ENCODE measurements at places on chromosomes 6 and 20. TPM values are rescaled to one million over a fixed set of nuclear protein-coding genes. Genes with fewer than 3 reads are reported as not detected.

Gene CDS2
- 78.7 TPM for total RNA-seq

GRCh38 chr6:38175786-38176185 is 356.3 kb downstream of the ZFAND3 start:
- no peaks in the 10 kb centered on the region for H3K4me1 ChIP-seq
- no peak for DNase-seq
- no peaks in the 10 kb centered on the region for H3K27me3 ChIP-seq
- H3K4me3 ChIP-seq = no peak overlapping the region

- peaks cover 4% of the 10 kb centered on the region for H3K4me1 ChIP-seq
- no peak overlapping the region for H3K4me3 ChIP-seq
- H3K27ac ChIP-seq = peak overlapping the region; percentile 78
- H3K36me3 ChIP-seq = no peaks in the 10 kb centered on the region
- peak; percentile 74 for DNase-seq
Measured at GRCh38 chr6:32092760-32093497, 16.2 kb downstream of the TNXB start.

GRCh38 chr6:151252634-151253033 is 12.9 kb downstream of the AKAP12 start:
- H3K4me3 ChIP-seq = no peak overlapping the region
- no peak for DNase-seq
- no peaks in the 10 kb centered on the region for H3K27me3 ChIP-seq
- no peaks in the 10 kb centered on the region for H3K4me1 ChIP-seq

- H3K36me3 ChIP-seq = no peaks in the 10 kb centered on the region
- H3K27ac ChIP-seq = no peak overlapping the region
- no peak overlapping the region for H3K4me3 ChIP-seq
- no peak for DNase-seq
Measured at GRCh38 chr6:103379272-103379671, 1480.4 kb downstream of the HACE1 start.

DNA sequence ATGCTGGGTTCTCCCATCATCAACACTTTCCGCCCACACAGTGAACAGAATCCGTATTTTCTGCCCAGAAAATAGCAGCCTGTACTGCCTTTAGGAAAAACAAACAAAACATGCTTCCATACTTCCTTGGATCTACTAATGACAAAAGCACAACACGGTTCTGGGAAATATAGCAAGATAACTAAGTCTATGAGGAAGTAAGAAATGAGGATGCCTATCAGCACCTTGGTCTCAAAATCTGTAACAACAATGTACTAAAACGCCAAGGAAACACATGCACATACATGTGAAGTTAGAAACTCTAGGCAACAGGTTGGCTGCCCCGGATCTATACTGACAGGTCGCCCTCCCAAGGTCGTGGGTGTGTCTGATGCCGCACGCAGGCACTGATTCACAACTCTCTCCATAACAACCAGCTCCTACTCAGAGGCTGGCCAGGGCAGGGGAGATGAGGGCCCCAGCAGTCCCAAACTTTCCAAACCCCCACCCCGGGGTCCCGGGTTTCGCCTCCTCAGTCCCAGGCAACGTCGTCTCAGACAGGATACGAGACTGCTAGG is 710 bp downstream of the BTBD9 start:
- no peak for DNase-seq
- H3K36me3 ChIP-seq = no peaks in the 10 kb centered on the region
- H3K4me3 ChIP-seq = peak overlapping the region; percentile 24

GRCh38 chr20:44618318-44618731 is 33.2 kb downstream of the ADA start:
- no peaks in the 10 kb centered on the region for H3K27me3 ChIP-seq
- H3K36me3 ChIP-seq = peaks cover 1% of the 10 kb centered on the region
- H3K4me3 ChIP-seq = no peak overlapping the region
- H3K27ac ChIP-seq = no peak overlapping the region

DNA sequence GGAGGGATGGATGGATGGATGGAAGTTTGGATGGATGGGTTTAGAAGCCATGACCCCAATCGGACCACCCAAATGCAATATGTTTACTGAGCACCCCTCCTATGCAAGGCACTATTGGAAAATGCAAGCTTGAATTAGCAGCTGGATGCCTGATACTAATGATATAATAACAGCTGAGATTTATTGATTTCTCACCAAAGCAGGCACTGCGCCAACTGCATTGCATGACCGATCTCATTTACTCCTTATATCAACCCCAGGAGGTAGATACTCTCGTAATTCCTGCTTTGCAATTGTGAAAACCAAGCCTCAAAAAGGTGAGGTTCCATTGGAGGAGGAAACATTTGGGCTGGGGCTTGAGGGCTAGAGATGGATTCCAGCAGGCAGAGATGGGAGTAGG is 89.7 kb downstream of the KCNB1 start:
- H3K27me3 ChIP-seq = no peaks in the 10 kb centered on the region
- no peaks in the 10 kb centered on the region for H3K36me3 ChIP-seq
- H3K27ac ChIP-seq = no peak overlapping the region
- no peak overlapping the region for H3K4me3 ChIP-seq
- no peak for DNase-seq
- no peaks in the 10 kb centered on the region for H3K4me1 ChIP-seq

All from aorta (tissue), 5 donors.